T-helper 2 cell treated with Interferon-gamma antibody and Interleukin-4, amounts not matched to agents 5 μg/mL and 100 μg/mL, for 36 hours (primary cell): ENCODE measurements at places on chromosomes 7 and 10.

- DNase-seq: no peak
These were observed 428.9 kb downstream of the TNS3 start for GRCh38 chr7:47153058-47153457.

- DNase-seq: no peak
These were observed 165.1 kb downstream of the SVIL start for GRCh38 chr10:29469481-29470354.

GRCh38 chr7:101999393-101999792, 182.0 kb downstream of the CUX1 start:
- DNase-seq: no peak

- no peak for DNase-seq
These were observed 53.9 kb downstream of the CUBN start for GRCh38 chr10:17075533-17076359.

- DNase-seq: no peak
These were observed 176.1 kb upstream of the TNS3 start for GRCh38 chr7:47757921-47758411.

DNA sequence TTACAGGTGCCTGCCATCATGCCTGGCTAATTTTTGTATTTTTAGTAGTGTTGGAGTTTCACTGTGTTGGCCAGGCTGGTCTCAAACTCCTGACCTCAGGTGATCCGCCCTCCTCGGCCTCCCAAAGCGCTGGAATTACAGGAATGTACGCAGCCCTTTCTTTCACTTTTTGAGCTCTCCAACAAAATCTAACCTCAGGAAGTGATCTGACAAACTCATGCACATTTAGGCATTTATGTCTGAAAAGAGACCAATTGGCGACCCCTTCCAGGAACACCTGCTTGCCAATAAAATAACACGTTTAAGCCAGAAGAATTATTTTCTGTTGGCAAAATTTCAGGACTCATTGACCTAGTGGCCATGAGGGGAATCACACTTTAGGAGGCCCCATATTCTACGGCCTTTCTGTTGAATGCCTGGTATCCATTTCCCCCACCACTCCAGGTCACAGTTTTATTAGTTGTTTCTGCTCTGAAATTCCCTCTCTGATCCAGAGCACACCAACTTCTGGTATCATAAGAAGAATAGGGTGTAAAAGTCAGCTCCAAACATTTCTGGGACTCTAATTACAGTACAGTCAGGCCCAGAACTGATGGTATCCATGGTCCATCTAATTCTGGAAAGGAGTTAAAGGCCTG, 65.8 kb upstream of the FRMD4A start:
- no peak for DNase-seq

- DNase-seq: no peak
These were observed 101.8 kb upstream of the GDF10 start for GRCh38 chr10:47198221-47198620.

- no peak for DNase-seq
These were observed 112.9 kb upstream of the ZNF746 start for GRCh38 chr7:149610441-149611011.

DNA sequence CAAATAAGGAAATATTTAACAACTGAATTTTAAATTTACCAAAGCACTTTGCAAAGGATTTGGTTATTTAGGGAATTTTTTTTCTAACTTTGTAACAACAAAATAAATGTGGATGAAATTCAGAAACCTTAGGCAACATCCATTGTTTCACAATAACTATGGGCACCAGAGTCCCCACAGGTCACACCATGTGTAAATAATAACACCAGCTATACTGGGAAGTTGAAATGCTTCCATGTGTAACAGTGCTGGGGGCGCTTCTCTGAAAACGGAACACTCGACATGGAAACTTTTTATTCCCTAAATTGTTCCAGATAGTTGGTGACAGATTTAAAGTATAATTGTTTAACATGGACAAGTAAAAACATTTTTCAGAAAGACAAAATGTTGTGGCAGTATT, 818.6 kb downstream of the TNS3 start:
- DNase-seq: no peak
